ENCODE measurements at places on chromosomes 7 and 10.

DNA sequence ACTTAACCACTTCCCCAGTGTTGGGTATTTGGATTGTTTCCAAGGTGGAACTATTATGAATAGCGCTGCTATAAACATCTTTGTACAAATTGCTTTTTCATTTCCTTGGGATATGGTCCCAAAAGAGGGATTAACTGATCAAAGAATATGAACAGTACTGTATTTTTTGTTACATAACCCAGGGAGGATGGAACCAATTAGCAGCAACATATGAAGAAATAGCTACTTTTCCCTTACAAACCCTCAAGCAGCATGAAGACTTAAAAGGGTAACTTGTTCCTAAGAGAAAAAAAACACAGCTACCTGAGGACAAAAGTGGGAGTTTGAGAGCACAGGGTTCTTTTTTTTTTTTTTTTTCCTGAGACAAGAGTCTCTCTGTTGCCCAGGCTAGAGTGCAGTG lies 13.1 kb upstream of the TLX1 start:
- H3K4me3 ChIP-seq = no peak overlapping the region
- no peaks in the 10 kb centered on the region for H3K36me3 ChIP-seq
- peaks cover 19% of the 10 kb centered on the region for H3K27me3 ChIP-seq
- DNase-seq = no peak
- no peak overlapping the region for H3K27ac ChIP-seq
- H3K4me1 ChIP-seq = peaks cover 22% of the 10 kb centered on the region

DNA sequence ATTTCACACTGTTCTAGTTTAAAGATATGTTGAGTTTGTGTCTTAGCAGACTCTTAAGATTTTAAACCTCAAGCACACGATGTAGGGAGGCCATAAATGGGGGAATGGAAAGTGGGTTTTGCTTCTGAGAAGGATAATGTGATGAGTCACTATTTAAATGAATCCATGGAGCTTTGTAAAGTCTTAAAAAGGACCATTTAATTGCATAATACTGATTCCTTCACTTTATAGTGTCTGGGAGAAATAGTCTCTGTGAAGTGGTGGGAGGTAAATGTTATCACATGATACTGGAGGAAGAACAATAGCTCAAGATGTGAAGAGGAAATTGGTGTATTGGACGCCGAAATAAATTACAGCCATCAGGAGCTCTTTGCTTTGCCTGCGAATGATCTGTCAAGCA lies 84.0 kb upstream of the MYO3A start:
- no peak overlapping the region for H3K27ac ChIP-seq
- H3K36me3 ChIP-seq = no peaks in the 10 kb centered on the region
- H3K27me3 ChIP-seq = no peaks in the 10 kb centered on the region
- DNase-seq = no peak

DNA sequence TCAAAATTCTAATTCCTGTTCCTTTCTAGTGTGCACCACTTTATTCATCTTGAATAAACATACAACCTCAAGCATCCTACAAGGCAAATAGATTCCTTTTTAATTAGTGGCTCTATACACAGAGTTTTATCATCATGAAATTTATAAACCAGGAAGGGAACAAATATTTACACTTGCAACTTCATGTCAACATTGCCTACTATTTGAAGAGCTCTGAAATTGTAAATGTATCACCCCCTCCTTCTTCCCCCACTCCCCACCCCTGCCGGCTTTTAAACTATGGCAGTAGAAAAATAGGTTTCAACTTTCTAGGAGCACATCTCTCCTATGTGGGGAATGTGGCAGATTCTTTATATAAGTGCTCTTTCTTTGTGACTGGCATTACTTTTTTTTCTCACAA lies 49.6 kb downstream of the KAT6B start:
- H3K4me1 ChIP-seq = peaks cover 3% of the 10 kb centered on the region
- H3K36me3 ChIP-seq = no peaks in the 10 kb centered on the region
- no peak overlapping the region for H3K4me3 ChIP-seq
- no peak overlapping the region for H3K27ac ChIP-seq
- DNase-seq = no peak

- no peaks in the 10 kb centered on the region for H3K27me3 ChIP-seq
- no peak for DNase-seq
- no peak overlapping the region for H3K4me3 ChIP-seq
- peaks cover 7% of the 10 kb centered on the region for H3K4me1 ChIP-seq
These were observed 4.2 kb upstream of the CCNY start for GRCh38 chr10:35331894-35332640.

All from esophagus squamous epithelium (tissue), 5 donors.